Activated T-cell treated with anti-CD3 and anti-CD28 coated beads, Interleukin-2, amount 50 U/mL, for 72 hours (primary cell): ENCODE measurements at places on chromosomes 4 and X. TPM values are rescaled to one million over a fixed set of nuclear protein-coding genes. Genes with fewer than 3 reads are reported as not detected.
A peak's percentile ranks its signal among the peaks of the same experiment; 100 is the strongest.

GRCh38 chr4:137533855-137534254 is 1.6 kb upstream of the PCDH18 start:
- DNase-seq, result no peak
- no peaks in the 10 kb centered on the region for H3K27me3 ChIP-seq
- peaks cover 7% of the 10 kb centered on the region for H3K4me1 ChIP-seq
- no peak overlapping the region for H3K27ac ChIP-seq
- no peaks in the 10 kb centered on the region for H3K36me3 ChIP-seq
- H3K4me3 ChIP-seq, result no peak overlapping the region

GRCh38 chr4:142339053-142339452 is 507.0 kb downstream of the INPP4B start:
- H3K27ac ChIP-seq, result no peak overlapping the region
- H3K27me3 ChIP-seq, result no peaks in the 10 kb centered on the region
- peaks cover 23% of the 10 kb centered on the region for H3K36me3 ChIP-seq
- H3K4me1 ChIP-seq, result peaks cover 35% of the 10 kb centered on the region

- peaks cover 1% of the 10 kb centered on the region for H3K27me3 ChIP-seq
- no peaks in the 10 kb centered on the region for H3K36me3 ChIP-seq
- no peaks in the 10 kb centered on the region for H3K4me1 ChIP-seq
- H3K27ac ChIP-seq, result no peak overlapping the region
- H3K4me3 ChIP-seq, result no peak overlapping the region
Observed at GRCh38 chr4:17721496-17722355, 59.7 kb downstream of the FAM184B start.

GRCh38 chr4:16881151-16881884 is 17.1 kb downstream of the LDB2 start:
- no peak overlapping the region for H3K27ac ChIP-seq
- DNase-seq, result no peak
- H3K4me3 ChIP-seq, result no peak overlapping the region
- H3K27me3 ChIP-seq, result no peaks in the 10 kb centered on the region

DNA sequence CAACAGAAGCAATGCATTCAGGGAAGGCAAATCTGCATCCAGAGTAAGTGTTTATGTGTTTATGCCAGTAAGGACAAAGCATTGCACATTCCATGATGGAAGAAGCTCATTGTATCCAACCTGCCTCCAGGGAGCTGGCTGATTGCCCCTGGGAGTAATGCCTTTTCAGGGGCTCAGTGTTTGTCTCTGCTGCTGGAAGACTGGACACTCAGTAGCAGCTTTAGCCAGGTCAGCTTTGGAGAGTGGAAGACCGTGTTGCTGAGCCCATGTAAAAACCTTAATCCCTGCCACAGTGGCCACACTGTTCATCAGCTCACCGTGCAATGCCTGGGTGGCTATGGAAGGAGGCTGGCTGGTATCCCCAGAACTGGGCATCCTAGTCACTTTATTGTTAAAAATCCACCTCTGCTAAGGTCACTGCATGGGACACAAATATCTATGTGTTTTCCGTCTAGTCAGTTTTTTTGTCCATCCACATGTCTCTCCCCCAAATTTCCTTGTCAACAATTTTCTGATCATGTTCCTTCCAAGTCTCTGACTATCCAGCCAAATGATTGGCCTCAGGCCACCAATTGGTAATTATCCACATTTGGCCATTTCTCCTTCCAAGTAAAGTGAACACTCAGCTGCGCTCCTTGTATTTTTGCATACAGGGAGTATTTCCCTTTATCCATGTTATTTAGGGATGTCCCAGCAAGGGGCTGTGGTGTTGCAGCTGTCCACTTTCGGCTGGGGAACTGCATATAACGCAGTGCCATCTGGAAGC is 2044.5 kb upstream of the AGA start:
- no peak overlapping the region for H3K27ac ChIP-seq
- no peaks in the 10 kb centered on the region for H3K27me3 ChIP-seq
- no peaks in the 10 kb centered on the region for H3K4me1 ChIP-seq
- H3K4me3 ChIP-seq, result no peak overlapping the region

DNA sequence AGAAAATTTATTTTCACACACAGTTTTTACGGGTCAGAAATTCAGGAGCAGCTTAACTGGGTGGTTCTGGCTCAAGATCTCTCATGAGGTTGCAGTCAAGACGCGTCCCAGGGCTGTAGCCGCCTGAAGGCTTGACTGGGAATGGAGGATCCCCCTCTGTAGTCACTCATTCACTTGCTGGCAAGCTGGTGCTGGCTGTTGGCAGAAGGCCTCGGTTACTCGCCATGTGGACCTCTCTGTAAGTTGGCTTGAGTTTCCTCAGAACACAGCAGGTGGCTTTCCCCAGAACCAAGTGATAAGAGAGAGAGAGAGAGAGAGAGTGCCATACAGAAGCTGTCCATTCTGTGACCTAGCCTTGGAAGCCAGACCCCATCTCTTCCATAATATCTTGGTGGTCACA is 132.8 kb downstream of the DCLK2 start:
- H3K4me1 ChIP-seq, result no peaks in the 10 kb centered on the region
- no peak overlapping the region for H3K4me3 ChIP-seq
- peaks cover 8% of the 10 kb centered on the region for H3K27me3 ChIP-seq
- no peaks in the 10 kb centered on the region for H3K36me3 ChIP-seq
- no peak for DNase-seq

DNA sequence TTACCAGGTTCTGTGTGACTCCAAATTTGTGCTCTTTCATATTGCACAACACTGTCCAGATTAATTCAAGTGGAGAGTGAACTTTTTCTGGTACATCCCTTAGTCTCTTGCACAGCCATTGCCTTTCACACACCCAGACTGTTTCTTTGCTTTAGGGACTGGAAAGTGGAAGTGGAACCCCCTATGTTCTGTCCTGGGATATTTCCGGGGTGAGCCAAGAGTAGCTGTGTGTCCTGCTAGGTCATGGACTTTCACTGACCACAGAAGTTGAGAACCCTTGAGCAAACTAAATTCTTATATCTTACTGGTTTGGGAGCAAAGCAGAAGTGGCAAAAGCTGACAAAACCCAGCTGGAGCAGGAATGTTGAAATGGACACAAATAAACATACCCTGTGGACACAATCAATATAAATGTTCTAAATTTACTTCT is 10.3 kb upstream of the VSIG4 start:
- H3K27ac ChIP-seq, result no peak overlapping the region
- peaks cover 4% of the 10 kb centered on the region for H3K36me3 ChIP-seq
- no peak overlapping the region for H3K4me3 ChIP-seq
- DNase-seq, result no peak

DNA sequence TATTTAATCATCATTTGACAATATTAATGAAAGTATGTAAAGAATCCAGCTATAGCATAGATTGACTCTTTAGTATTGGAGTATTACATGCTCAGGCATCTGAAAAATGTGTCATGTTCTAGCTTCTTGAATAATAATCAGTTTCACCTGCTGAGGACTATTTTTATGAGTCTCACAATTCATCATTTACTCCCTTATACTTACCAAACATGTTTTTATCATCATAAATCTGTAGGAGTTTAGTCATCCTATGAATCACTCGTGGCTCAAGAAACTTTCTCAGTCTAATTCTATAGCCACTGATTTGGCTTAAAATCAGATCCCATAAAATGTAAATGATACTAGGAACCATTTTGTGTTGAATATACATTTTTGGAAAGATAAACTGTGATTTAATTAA is 1616.1 kb downstream of the C4orf33 start:
- no peaks in the 10 kb centered on the region for H3K36me3 ChIP-seq
- H3K4me3 ChIP-seq, result no peak overlapping the region
- DNase-seq, result no peak
- no peaks in the 10 kb centered on the region for H3K27me3 ChIP-seq
- no peaks in the 10 kb centered on the region for H3K4me1 ChIP-seq

DNA sequence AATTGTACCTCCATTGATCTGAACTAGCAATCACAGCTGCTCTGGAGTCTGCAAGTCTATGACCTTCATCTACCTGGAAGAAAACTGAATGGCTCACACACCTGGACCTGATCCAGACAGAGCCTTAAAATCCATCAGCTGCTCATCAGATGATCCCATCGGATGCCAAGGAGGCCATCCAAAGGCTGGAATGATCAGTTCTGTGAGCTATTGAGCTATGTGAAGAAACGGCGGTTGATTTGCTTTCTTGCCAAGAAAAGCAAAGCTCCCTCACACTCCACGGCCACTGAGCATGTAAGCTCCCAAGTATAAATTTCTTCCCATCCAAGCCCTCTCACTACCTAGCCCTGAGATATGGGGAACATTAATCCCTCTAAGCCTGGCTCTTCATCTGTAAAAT is 63.1 kb downstream of the RELL1 start:
- DNase-seq, result no peak
- H3K4me1 ChIP-seq, result no peaks in the 10 kb centered on the region
- no peaks in the 10 kb centered on the region for H3K27me3 ChIP-seq

GRCh38 chr4:73801692-73802091 is 34.8 kb upstream of the CXCL6 start:
- DNase-seq, result no peak
- H3K36me3 ChIP-seq, result no peaks in the 10 kb centered on the region
- H3K27me3 ChIP-seq, result no peaks in the 10 kb centered on the region
- H3K4me3 ChIP-seq, result no peak overlapping the region
- H3K4me1 ChIP-seq, result no peaks in the 10 kb centered on the region
- no peak overlapping the region for H3K27ac ChIP-seq

DNA sequence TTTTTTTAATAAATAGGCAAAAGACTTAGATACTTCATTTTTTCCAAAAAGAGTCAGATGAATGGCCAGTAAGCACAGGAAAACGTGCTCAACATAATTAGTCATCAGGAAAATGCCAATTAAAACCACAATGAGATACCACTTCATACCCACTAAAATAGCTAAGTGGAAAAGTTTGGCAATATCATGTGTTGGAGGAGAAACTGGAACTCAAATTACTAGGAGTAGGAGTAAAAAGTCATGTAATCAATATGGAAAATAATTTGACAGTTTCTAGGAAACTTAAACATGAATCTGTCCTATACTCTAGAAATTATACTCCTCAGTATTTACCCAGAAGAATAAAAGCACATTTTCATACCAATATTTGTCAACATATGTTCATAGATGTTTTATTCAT is 449.8 kb downstream of the INPP4B start:
- H3K36me3 ChIP-seq, result peaks cover 14% of the 10 kb centered on the region
- peaks cover 99% of the 10 kb centered on the region for H3K4me1 ChIP-seq
- H3K27ac ChIP-seq, result peak overlapping the region; percentile 100
- DNase-seq, result no peak

The MAGEA2B gene
- not detected for total RNA-seq

The XAGE1B gene
- total RNA-seq, result not detected

The REPS2 gene
- total RNA-seq, result 0.39 TPM

The ABCG2 gene
- 2.3 TPM for total RNA-seq

The TSPAN7 gene
- total RNA-seq, result 0.60 TPM
